ENCODE measurements at places on chromosomes 6 and 20.
A peak's percentile ranks its signal among the peaks of the same experiment; 100 is the strongest.

GRCh38 chr6:16322666-16323312 is 84.4 kb downstream of the GMPR start:
- peak; percentile 73 for DNase-seq

DNA sequence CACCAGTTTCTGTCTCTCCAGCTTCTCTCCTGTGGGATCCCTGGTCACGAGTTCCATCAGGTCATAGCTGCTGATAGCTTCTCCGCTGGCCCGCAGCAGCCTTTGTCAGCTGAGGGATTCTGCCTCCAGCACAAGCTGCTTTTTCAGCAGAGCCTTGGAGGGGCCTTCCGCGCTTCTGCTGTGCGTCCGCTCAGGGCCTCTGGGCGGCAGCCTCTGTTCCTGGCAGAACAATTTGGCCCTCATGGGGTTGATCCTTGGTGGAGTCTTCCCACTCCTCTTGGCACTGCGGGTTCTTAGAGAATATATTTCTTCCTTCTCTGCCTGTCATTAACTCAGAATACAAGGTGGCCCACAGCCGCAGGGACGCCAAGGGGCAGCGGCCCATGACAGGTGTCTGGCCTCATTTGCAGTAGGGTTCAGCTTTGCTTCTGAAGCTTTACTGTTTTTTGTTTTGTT is 158.8 kb downstream of the DTNBP1 start:
- no peak for DNase-seq

- no peak for DNase-seq
Observed at GRCh38 chr20:51326201-51326819, 216.2 kb downstream of the NFATC2 start.

DNA sequence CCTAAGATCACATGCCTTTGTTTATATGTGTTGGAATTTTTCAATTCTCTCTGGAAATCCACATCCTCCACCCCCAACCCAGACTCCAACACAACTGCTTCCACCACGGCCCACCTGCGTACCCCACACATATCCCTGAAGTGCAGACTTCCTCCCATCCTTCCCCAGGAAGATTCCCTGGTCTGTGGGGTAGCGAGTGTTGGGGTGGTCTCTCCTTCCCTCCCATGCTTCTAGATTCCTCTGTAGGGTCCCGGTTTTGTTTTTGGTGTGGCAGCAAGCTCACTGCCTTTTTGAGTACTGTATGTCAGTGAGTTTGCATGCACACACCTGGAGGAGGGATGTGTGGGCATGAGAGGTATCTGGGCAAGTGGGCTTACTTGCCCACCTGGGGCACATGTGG is 127.6 kb downstream of the MRPL14 start:
- no peak for DNase-seq

GRCh38 chr6:6801005-6801335 is 212.4 kb downstream of the LY86 start:
- no peak for DNase-seq

DNA sequence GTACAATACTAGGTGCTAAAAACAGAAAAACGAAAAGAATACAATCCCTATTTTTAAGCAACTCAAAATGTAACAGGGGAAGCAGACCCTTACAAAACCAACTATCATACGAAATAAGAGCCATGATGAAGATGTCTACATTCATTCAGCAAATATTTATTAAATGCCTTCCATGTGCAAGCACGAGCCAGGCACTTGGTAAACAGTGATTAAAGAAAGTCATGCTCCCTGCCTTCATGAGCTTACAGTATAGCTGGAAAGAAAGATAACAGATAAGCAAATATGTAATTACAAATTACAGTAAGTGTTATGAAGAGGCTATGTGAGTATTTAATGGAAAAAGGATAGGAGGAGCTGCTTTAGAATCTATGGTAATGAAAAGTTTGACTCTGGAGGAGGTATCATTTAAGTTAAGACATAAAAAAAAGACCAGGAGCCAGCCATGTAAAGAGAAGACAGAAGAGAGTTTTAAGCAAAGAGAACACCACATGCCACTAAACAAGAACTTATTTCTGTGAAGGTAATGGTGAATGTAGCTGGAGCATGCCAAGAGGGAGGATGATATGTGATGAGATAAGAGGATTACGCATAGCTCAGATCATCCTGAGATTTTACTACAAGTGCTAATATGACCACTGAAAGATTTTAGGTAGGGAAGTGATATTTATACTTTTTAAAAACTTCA is 19.3 kb upstream of the COX7A2 start:
- no peak for DNase-seq

- no peak for DNase-seq
Observed at GRCh38 chr6:8108031-8108660, 5.8 kb upstream of the EEF1E1 start.

- DNase-seq: no peak
Observed at GRCh38 chr6:47076422-47077344, 34.6 kb upstream of the ADGRF1 start.

GRCh38 chr6:130148181-130148580 is 74.6 kb downstream of the SAMD3 start:
- no peak for DNase-seq

DNA sequence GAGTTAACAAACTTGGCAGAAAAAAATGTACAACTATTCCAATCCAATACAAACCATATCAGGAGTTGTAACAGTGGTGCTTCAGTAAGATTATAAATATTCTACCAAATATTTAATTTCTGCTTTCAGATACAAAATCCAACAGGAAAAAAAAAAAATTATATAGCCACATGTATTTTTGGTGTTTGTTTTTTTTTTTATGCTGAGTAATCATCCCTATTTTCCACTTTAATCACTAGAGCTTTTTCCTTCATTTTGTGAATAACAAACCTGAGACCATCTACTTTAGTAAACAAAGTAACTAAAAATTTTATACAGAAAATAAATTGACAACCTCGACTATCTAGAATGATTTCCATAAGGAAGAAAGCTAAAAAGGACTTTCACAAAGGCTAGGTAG is 36.2 kb downstream of the MMS22L start:
- no peak for DNase-seq

DNA sequence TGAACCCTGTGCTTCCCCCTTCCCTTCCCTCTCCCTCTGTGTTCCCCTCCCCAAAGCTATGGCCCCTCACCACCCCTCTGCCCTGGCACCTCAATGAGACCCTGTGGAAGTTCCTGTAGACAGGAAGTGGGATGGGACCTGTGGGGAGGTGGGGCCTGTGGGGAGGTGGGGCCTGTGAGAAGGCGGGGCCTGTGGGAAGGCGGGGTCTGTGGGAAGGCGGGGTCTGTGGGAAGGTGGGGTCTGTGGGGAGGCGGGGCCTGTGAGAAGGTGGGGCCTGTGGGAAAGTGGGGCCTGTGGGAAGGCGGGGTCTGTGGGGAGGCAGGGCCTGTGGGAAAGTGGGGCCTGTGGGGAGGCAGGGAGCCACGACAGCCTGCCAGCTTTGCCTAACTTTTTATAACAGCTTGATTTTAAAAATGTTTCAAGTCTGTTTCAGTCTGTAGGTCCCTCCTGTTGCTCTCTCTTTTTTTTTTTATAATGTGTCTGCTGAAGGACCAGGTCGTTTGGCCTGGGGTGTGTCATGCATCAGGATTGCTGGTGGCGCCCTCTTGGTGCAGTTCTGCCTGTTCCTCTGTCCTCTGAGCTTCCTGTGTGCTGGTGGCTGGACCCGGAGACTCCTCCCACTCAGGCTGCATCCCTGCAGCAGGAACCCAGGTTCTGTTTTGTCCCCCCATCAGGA is 70.5 kb upstream of the SLCO4A1 start:
- DNase-seq: no peak

DNA sequence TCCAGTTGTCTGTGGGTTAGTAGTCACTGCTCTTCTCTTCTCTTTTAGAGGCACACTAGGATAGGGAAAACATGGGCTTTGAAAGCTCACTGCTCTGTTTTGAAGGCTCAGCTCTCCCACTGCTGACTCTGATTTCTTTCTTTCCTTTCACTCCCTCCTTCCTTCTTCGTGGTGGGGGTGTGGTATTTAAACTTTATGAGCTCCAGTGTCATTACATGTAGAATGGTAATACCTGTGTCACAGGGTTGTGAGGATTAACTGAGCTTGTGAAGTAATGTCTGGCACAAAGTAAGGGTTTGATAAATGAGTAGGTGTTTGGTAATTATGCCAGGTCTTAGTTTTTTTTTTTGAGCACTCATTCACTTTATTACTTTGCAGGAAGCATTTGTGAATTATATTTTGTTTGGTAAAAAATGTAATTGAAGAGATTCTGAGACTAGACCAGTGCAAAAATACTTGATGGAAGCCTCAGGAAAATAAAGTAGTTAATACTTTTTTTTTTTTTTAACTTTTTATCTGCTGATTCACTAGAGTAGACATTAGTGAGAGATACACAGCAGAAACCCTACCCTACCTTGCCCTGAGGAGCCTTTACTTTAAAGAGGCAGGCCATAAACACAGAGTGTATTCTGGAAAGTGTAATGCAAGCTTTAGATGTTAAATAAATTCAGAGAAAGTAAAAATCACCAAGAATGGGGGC is 17.3 kb downstream of the SMAP1 start:
- no peak for DNase-seq

DNA sequence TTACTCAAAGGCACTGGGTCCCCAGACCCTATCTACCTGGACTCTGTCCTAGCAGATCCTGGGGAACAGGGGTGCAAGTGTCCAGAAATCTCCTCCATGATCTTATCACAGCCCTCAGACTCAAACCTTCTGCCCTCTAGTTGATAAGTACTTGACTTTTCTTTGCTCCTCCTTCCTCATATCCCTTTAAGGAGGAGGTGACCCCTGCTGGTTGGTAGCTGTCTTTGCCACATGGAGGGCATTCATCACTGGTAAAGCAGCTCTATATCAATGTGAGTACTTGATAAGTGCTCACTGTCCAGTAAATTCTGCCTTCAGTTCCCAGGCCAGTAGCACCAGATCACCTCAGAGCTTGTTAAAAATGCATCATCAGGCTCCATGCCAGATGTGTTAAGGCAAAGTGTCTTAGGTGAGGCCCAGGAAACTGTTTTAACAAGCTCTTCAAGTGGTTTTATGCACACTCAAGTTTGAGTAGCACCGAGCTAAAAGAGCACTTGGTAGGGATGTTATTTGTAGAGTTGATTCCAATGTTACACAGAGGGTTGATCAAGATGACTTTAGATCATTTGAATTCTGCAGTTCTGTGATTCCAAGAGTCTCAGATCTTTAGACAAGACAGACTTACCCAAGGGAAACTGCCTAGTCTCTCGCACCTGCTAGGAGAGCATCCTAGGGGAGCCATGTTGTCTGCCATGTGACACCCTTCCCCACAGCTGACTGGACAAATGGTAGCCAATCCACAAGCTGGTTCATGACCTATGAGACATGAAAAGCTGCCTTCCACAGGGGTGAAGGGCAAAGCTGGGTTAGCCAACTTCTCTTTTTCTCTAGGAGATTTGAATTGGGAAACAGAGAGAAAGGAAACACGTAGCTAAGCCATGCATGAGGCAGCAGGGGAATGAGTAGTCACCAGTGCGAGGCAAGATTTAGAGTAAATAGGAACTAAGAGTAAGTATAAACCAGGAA is 18.6 kb downstream of the TREML2 start:
- peak; percentile 34 for DNase-seq

GRCh38 chr6:36686668-36687513 is 8.4 kb downstream of the CDKN1A start:
- DNase-seq: no peak

- no peak for DNase-seq
Observed at GRCh38 chr6:87487555-87487954, 14.8 kb downstream of the SLC35A1 start.

- no peak for DNase-seq
Observed at GRCh38 chr20:11714886-11715285, 202.8 kb upstream of the BTBD3 start.

GRCh38 chr20:2178318-2179232 is 76.9 kb downstream of the STK35 start:
- DNase-seq: no peak

- DNase-seq: peak; percentile 49
Observed at GRCh38 chr20:32534661-32535240, 50.4 kb downstream of the NOL4L start.

DNA sequence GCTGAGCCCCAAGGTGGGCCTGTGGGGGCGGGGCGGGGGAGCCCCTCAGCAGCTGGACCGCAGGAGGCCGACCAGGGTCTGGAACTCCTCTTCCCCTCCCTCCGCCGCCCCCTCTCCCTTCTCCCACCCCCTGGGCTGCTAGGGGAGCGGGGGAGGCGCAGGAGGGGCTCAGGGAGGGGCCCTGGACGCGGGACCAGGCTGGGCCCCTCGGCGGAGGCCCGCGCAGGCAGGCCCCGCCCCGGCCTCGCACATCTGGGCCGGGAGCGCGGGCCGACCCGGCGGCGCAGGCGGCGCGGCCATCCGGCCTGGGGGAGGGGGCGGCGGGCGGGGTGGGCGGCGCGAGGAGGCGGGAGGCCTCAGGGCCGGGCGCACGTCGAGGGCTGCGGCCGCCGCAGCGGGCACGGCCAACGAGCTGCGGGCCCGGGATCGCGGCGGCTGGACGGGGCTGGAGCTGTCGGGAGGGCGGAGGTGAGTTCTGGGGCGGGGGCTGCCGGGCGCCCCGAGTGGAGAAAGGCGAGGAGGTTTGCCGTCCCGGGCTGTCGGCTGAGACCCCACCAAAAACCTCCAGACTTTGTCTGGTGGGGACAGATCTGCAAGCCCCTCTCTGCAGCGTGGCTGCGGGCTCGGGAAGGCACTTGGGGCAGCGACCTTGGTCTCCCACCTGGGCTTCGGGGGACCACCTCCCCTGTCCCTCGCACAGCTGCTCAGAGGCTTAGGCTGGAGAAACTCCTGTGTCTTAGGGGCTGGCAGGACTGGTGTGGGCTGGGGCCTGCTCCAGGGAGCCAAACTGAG is at the start of gene HSPA12B:
Gene HSPA12B, plus strand, starts transcription at position 359 of the 792 bp plus-strand sequence. CDS start 5,990 bp downstream, outside the sequence.
- DNase-seq: no peak

DNA sequence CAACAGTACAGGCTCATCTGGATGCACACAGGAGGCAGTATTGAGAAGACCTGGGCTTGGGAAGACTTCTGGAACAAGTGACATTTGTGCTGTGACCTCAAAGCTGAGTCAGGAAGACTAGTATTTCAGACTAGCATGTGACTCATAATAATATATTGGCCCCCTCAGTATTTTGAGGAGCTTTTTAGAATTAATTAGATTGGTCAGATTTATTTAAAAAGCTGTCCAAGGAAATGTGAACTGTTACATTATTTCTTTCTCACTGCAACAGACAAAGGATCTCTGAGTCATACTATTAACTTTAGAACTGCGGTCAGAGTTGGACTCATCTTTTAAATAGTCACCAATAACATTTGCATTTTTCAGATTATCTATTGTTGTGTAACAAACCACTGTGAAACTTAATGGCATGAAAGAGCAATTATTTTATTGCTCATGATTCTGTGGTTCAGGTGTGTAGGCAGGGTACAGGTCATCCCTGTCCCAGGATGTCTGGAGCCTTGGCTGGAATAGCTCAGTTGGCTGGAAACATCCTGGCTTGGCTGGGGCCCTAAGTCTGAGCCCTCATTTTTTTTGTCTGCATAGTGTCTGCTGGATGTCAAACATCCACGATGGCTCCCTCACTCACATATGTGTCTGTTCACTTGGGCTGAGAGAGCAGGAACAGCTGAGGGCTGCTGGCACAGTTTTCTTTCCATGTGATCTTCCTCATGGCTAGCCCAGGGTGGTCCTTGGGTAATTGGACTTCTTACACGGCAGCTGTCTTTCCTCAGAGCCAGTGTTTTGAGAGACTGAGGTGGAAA is 46.9 kb downstream of the MAP3K4 start:
- DNase-seq: no peak

All from T follicular helper cell (primary cell).